ENCODE measurements at places on chromosomes 3 and 15.

DNA sequence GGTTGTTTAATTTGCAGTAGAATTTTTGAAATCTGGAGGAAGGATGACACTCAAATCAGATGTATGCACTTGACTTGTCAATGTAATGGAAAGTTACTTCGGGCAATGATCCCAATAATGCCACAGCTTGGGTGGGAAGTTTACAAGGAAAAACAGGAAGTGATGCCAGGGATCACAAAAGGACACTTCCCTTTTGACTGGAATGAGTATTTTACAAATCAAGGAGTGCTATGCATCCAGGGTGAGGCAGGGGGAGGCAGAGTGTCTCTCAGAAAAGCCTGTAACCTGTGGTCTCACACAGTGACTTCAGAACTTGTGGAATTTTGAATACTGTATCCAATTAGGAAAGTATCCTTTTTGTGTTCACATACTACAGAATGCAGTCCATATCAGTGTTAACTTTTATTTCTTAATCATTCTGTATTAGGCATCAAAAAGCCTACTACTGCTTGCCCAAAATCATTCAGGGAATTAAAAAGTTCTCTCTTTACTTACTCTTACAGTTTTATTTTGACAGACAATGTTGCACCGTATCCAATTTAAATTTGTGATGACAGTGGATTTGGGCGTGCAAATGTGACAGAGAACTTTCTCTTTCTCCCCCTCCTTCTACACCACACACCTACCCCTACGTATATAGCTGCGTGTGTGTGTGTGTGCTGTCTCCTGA, 445.1 kb downstream of the MECOM start:
- no peak for DNase-seq

DNA sequence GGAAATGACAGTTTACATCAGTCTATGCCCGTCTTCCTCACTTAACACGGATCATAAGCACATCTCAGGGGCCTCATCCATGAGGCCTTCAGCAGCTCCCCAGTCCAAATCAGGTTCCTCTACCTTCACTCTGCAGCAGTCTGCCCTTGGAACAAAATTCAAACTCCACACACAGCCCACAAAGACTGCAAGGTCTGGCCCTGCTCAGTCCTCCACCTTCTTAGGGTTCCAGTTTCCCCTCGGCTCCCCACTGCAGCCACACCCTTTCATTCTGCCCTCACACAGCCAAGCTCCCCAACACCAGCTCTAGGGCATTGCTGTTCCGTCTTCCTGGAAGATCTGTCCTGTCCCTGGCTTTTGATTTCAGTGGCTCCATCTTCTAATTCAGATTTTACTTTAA, 95.2 kb upstream of the IQSEC1 start:
- DNase-seq = no peak

GRCh38 chr15:95202569-95203349, 971.4 kb downstream of the MCTP2 start:
- DNase-seq = no peak

- DNase-seq = no peak
Measured at GRCh38 chr3:38250198-38250597, 15.4 kb upstream of the SLC22A13 start.

DNA sequence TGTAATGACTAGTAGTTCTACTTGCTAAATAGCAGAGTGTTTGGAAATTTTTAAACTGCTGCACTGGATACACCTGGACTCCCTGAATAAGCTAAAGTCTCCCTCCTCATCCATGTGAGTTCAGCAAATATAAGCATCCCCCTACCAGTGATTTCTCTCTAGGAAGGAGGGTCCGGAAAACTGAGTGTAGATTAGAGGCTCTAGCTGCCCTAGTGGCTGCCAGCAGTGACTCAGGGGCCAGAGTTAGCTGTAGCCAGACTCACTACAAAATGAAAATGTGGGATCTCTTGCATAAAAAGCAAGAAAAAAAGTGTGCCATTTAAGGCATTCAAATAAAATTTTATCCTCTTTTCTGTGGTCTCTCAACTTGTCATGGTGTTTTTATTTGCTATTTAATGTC, 485.0 kb upstream of the ATP11B start:
- no peak for DNase-seq

GRCh38 chr3:184039414-184039813, 7.9 kb downstream of the HTR3D start:
- no peak for DNase-seq

GRCh38 chr3:170137986-170138385, 43.5 kb downstream of the PHC3 start:
- DNase-seq = no peak

DNA sequence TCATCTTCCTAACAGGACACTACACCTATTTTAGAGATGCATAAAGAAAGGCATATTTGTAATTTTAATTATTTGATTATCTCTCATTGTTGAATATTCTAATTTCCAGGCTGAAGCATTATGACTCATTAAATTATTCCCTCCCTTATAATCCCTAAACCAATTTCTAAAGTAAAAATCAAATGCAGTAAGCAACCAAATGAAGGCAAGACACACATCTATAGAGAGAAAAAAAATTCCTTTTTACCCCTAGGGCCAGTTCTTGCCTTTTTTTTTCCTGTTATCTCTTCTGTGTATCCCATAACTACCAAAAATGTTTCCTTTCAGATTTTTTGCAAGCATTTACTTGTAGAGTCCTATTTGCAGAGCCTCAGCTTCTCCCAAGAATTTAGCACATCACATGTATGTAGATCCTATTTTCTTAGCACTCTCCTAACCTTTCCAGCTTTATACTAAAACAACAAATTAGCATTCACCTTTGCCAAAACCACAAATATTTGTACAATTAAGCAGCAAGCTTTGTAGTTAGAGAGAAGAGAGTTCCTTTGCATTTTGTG, 177.9 kb downstream of the SATB1 start:
- no peak for DNase-seq

GRCh38 chr3:143337387-143337786, 217.8 kb downstream of the CHST2 start:
- no peak for DNase-seq

- no peak for DNase-seq
Measured at GRCh38 chr15:50624616-50625168, 61.9 kb downstream of the TRPM7 start.

Data from activated CD8-positive, alpha-beta memory T cell treated with anti-CD3 and anti-CD28 coated beads for 48 hours (primary cell).